Right lobe of liver (tissue), 6 donors: ENCODE measurements at places on chromosomes 3 and 15.

- DNase-seq = peak; percentile 72
Measured at GRCh38 chr3:69120879-69121464, 1.4 kb downstream of the LMOD3 start.

- DNase-seq = no peak
Measured at GRCh38 chr3:194103983-194104751, 31.8 kb upstream of the HES1 start.

GRCh38 chr3:120506828-120507774 lies 56.3 kb upstream of the FSTL1 start:
- no peak for DNase-seq

DNA sequence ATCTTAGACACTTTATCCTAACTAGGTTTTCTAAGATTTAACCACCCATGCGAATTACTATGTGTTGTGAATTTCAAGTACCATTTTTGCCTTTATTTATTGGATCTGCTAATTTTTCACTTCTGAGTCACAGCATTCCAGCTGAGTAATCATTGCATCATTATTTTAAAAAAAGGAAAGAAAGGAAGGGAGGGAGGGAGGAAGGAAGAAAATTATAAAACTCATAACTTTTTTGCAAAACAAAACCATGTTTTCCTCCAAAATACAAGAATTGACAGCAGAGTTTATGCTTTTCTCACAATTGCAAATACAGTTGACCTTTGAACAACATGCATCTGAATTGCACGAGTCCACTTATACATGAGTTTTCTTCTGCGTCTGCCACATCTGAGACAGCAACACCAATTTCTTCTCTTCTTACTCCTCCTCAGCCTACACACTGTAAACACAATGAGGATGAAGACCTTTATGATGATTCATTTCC lies 651.4 kb upstream of the NECTIN3 start:
- no peak for DNase-seq

DNA sequence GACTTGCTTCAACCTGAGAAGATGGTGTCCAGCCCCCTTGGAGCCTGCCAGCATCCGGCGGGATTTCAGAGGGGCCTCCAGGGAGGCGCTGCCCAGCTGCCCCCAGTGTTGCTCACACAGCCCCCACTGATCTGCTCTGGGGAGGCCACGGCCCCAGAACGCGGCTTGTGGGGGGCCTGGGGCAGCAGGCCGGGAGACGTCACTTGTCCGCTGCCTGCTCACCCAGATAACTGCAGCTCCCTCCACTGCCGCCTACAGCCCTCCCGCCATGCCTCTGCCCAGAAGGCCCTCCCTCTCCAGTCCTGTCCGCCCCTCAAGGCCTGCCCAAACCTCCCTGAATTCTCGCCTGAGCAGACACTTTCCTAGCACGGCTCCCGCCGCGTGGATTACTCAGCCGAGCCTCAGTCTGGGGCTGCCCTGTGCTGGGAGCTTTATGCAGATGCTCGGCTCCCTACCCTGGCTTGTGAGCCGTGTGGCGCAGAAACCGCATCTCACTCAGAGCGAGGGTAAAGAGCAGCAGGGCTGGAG lies 17.2 kb upstream of the ADIPOQ start:
- no peak for DNase-seq

DNA sequence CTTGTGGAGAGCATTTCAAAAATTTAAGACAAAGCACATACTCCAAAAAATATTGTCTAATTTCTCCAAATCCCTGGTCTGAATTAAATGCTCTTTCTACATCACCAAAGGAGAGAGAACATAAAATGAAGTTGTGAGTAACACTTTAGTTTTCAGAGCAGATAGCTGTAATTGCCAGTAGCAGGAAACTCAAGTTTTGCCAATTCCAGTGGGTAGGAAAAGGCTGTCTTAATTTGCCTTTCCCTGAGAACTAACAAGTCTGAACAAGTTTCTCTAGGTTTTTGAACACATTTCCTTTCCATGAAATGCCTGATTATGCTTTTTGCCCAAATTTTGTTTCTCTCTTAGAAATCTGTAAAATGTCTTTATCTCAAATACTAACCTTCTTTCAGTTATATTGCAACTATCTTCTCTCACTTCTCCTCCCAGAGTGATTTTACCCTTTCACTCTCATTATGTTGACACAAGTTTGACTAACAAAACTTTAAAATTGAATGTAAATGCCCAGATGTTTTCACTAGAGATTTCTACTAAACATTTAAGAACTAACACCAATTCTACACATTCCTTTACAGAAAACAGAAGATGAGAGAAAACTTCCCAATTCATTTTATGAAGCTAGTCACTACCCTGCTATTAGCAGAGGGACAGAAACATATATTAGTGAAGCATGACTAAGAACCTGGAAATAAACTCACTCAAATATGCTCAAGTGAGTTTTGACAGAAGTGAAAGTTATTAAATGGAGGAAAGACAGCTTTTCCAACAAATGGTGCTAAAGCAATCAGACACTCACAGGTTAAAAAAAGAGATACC lies 38.4 kb downstream of the RFX7 start:
- DNase-seq = no peak

- DNase-seq = no peak
Measured at GRCh38 chr15:33032053-33032452, 162.5 kb downstream of the FMN1 start.

DNA sequence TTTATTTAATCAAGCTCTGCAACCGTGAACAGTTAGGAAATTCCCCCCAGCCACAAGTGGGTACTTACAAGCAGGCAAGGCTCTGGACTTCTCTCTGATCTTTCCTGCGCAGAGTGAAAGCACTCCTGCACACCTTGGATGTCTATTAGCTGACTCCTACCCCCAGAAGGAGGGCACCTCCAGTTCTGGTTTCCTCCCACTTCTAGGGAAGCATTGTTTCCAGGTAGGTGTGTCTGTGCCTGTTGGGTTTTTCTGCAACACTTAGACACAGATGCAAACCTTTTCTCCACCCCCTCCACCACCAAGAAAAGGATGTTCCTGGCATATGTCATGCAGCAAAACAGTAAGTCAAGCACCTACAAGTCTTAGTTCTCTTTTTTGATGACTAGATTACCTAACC lies at the start of gene ZBED2:
Gene ZBED2, minus strand, starts transcription at position 115 of the 400 bp plus-strand sequence. CDS start 1,145 bp downstream, outside the sequence.
- DNase-seq = no peak

DNA sequence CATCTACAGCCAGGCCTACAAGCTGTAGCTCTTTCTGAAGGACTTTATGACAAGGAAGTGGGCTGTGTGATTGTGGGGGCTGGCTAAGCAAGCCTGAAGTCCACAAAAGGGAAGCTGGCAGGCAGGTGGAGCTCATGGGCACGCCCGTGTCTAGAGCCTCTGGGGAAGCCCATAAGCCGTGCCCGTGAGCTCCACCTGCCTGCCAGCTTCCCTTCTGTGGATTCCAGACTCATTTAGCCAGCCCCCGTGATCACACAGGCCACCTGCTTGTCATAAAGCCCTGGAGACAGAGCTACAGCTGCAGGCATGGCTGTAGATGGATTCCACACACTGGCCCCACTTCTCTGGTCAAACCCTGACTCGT lies 15.2 kb downstream of the EFCC1 start:
- peak; percentile 53 for DNase-seq

DNA sequence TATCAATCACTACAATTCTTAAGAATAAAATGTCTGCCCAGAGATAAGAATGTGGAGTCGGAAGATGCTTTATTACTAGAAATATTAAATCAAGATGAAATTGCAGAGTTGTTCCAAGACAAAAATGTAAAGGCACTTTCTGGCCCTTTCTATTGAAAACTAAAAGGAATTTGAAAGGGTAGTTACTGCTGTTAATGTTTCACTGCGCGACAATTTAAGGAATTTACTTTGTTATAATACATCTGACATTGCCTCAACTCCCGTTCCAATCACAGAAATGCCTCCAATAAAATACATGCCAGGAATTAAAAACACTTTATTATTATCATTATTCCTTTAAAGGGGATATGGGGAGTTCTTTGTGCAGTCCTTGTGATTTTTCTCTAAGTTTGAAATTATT lies 26.4 kb downstream of the RSL24D1 start:
- no peak for DNase-seq

DNA sequence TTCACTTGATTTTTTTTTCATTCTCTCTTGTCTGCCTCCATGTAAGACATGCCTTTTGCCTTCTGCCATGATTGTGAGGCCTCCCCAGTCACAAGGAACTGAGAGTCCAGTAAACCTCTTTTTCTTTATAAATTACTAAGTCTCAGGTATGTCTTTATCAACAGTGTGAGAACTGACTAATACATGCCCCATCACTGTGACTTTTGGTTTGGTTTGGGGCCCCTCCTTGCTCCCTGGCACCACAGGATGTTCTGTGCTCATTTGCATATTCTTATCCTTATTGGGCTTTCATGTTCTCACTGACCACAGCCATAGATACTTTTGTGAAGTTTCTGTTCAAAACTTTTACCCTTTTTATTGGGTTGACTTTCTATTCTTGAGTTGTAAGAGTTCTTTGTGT lies 3.8 kb upstream of the PRR20G start:
- no peak for DNase-seq

DNA sequence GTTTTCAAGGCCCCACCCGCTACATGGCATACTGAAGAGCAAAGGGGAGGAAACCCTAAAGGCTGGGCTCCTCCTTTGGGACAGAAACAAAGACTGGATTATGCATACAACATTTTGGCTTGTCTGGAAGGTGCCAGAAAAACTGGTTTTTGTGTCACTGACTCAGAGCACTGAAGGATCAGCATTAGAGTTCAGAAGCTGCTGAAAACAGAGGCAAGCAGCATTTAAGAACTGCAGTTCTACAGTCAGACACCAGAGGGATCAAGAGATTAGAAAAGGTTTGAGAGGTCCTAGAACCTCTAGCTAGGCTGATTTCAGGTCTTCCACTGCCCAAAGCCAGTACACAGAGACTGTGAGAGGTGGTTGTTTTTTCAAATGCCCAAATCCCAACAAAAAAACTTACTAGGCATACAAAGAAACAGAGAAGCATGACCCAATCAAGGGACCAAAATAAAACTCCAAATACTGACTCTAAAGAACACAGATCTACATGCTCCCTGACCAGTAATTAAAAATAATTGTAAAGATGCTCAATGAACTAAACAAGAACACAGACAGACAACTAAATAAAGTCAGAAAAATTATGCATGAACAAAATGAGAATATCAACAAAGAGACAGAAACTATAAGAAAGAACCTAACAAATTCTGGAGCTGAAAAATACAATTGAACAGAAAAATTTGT lies 91.2 kb downstream of the SENP2 start:
- DNase-seq = no peak

GRCh38 chr3:170059447-170059846 lies 21.7 kb downstream of the GPR160 start:
- no peak for DNase-seq
